ENCODE measurements at places on chromosomes 5 and 9.

- DNase-seq, result no peak
Observed at GRCh38 chr5:33205079-33205478, 235.7 kb upstream of the TARS1 start.

DNA sequence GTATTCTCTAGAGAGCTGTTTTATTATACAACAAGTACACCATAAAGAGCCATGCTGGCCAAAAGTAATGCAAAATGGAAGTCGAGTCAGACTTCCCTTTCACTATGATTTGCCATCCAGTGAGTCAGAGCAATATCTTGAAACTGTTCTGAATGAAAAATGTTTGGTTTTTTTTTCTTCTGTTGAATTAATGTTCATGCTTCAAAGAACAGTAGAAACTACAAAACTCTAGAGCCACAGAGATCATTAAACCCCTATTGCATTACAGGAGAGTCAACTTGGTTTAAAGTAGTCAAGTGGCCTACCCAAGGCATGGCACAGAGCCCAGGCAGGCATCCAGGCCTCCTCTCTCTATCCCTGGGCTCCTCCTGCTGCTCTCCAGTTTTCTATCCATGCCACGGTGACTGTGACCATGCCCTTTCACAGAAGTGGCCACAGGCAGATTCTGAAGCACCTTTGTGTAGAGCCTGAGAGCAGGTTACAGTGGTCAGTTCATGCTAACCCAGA, 358.9 kb downstream of the DEPDC1B start:
- no peak for DNase-seq

DNA sequence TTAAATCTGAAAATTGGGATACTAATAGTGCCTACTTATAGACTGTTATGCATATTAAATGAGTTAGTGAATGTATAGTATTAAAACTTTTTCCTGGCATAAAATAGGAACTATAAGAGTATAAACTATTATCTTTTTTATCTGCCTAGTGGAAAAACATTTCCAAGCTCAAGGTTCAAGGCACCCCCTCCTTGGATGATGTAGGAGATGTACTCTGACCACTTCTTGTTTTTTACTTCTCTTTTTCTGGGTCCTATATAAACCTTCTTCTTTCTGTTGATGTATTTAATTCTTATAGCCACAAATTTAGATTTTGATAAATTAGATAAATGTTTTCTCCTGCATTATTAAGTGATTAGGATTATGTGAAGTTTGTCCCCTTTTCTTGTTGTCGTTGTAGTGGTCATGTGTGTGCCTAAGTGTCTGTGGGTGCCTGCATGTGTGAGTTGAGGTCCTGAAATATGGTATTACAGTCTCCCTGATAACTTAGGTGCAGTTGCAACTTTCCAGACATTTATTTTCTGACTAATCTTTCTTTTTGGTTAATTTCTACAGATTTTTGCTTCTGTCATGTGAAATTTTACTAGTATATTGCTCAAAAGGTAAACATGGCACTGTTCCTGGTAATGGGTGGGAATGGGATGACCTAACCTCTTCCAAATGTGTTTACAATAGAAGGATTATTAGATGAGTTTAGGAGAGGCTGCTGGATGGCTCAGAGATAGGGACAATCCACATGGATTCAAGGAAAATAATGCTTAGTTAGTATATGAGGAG, 160.8 kb upstream of the CDKN2B start:
- no peak for DNase-seq

GRCh38 chr5:123735384-123735783, 223.4 kb downstream of the CSNK1G3 start:
- no peak for DNase-seq

GRCh38 chr5:118791926-118792734, 196.2 kb downstream of the DTWD2 start:
- DNase-seq, result peak; percentile 51

DNA sequence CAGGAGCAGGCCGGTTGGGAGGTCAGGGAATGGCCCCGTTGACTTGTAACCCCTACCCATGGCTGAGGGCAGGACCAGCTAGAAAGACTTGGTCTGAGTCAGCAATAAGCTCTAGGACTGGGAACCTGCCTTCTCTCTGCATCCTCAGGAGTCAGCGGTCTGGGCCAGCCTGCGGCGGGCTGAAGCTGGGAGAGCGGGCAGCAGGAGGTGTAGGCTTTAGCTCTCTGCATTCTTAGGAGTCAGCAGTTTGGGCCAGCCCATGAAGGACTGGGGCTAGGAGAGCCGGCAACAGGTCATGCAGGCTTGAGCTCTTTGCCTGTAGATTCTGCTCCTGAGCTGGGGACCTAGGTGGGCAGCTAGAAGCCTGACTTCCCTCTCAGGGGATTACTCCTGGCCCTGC, 6.4 kb upstream of the SMIM32 start:
- no peak for DNase-seq

- DNase-seq, result no peak
Observed at GRCh38 chr5:153926201-153926600, 112.5 kb downstream of the FAM114A2 start.
